Myocyte (in vitro differentiated cells): ENCODE measurements at places on chromosomes 16 and 17. TPM values are rescaled to one million over a fixed set of nuclear protein-coding genes. Genes with fewer than 3 reads are reported as not detected.

Gene FBXO39
- not detected in 2 replicates for total RNA-seq

- DNase-seq = no peak
Observed at GRCh38 chr16:3038256-3038655, 1.5 kb upstream of the BICDL2 start.

Gene LGALS9B
- not detected in 2 replicates for total RNA-seq

Gene GSE1
- total RNA-seq = 37.4 and 51.1 TPM in 2 replicates

Gene AGRP
- total RNA-seq = not detected in 2 replicates

DNA sequence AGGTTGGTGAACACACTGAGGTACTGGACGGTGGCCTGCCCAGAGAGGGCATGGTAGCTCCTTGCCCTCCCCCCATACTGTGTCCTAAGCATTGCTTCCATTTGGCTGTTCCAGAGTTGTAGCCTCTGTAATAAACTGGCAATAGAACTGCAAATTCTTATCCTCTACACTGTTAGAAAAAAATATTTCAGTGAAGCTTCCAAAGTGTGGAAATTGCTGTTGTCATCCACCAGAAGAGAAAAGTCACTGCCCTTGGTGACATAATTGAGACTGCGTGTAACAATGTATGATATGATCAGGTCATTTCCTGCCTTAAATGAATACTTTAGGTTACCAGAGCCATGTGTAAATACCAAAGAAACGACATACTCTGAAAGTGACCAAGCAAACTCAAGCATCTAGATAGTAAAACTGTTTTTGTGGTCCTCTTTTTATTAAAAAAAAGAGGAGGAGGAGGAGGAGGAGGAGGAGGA lies 65.9 kb downstream of the CEP95 start:
- no peak for DNase-seq

Gene SCRN2
- total RNA-seq = 111 and 158 TPM in 2 replicates

Gene NHERF2
- 38.1 and 52.7 TPM in 2 replicates for total RNA-seq

- no peak for DNase-seq
Observed at GRCh38 chr16:58882292-58882691, 148.2 kb upstream of the GOT2 start.

DNA sequence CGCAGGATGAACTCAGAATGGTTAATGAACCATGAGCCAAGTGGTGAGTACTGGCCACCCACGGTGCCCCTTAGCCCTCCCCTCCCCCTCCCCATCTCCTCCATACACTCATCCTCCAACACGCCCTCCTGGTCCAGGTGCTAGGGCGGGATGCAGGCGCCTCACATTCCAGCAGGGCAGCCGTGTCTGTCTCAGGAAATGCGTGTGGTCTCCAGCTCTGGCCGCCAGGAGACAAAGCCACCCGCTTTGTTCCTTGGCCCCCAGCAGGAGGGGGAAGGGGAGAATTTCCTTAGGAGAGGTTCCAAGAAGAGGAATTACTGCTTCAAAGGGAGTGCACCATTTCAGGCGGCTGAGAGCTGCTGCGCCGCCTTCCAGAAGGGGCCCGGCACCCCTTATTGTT lies 29.7 kb upstream of the RMI2 start:
- no peak for DNase-seq

Gene PROCA1
- 1.0 and 1.6 TPM in 2 replicates for total RNA-seq

Gene CCT6B
- total RNA-seq = 5.2 TPM in 2 replicates

Gene CORO1A
- 0.21 and 1.5 TPM in 2 replicates for total RNA-seq

Gene IL17C
- not detected in 2 replicates for total RNA-seq

Gene GFAP
- 0.68 and 2.3 TPM in 2 replicates for total RNA-seq

DNA sequence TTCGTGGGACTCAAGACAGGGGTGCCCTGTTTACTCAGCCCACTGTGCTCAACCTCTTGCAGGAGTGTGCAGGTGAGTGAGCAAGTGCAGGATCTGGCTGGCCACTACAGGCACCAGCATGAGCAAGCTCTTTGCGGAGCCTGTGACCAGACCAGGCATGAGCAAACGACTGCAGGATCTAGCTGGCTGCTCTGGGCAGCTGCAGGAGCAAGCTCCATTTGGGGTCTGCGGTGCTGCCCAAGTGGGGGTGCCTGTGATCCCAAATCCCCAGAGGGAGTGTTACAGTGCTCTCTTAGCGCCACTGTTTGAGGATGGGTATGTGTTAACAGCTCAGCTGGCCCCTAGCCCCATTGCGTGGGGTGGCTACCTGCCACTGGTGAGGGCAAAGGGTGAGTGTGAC lies 2.4 kb downstream of the USP6 start:
- no peak for DNase-seq

DNA sequence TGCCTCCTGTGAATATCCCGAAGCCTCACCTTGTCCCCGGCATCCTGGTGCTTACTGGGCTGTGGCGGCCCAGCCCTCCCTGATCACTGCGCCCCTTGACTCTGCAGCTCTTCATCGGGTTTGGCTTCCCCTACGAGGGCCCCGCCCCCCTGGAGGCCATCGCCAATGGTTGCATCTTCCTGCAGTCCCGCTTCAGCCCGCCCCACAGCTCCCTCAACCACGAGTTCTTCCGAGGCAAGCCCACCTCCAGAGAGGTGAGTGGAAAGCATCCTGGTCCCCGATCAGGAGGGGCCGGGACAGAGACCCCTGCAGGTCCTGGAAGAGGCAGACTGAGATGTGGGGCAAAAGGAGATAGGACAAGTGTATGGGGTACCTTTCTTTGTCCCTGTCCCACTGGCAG lies 72.1 kb downstream of the MGAT5B start:
- no peak for DNase-seq

Gene LRRC59
- 64.2 and 94.5 TPM in 2 replicates for total RNA-seq

DNA sequence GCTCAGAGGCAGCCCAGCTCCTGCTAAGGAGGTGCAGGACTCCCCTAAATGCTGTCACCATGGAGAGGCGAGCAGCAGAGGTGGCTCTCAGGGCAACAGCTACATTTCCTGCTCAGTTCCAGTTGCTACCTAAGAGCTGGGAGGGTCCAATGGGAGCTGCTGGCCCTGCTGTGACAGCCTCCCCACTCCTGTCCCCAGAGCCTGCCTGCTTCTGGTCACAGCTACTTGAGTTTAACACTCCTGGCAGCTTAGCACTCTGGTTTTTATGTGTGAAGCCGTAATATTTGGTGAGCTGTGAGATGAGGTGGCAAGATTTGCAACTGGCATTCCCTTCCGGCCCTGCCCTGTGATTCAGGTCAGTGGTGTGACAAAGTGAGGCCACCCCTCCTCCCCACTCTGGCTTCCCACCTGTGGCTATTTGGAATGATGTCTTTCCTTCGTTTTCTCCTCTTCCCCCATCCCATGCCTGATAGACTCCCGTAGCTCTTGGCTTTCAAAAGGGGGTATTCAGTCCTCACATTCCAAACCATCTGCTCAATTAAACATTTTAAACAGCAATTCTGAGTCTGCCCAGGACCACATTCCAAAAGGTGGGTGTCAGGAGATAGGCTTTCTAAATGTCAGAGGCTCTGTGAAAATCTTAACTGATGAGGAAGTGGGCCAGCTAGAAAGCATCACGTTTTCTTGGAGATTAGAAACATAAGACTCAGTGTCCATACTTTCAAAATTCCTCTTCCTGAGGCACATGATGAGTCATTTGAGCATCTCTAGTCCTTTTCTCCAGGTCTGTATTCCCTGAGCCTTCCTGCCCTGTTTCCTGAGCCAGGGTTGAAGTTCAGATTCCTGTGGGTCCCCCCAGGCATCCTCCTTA lies 42.6 kb upstream of the SKAP1 start:
- DNase-seq = peak; percentile 76

Gene GCGR
- total RNA-seq = not detected in 2 replicates

GRCh38 chr17:68910789-68911431 lies 44.3 kb downstream of the ABCA8 start:
- DNase-seq = peak; percentile 57

Gene PSMC3IP
- 1.2 and 2.3 TPM in 2 replicates for total RNA-seq

- no peak for DNase-seq
Observed at GRCh38 chr16:29994600-29995323, 655 bp downstream of the HIRIP3 start.

DNA sequence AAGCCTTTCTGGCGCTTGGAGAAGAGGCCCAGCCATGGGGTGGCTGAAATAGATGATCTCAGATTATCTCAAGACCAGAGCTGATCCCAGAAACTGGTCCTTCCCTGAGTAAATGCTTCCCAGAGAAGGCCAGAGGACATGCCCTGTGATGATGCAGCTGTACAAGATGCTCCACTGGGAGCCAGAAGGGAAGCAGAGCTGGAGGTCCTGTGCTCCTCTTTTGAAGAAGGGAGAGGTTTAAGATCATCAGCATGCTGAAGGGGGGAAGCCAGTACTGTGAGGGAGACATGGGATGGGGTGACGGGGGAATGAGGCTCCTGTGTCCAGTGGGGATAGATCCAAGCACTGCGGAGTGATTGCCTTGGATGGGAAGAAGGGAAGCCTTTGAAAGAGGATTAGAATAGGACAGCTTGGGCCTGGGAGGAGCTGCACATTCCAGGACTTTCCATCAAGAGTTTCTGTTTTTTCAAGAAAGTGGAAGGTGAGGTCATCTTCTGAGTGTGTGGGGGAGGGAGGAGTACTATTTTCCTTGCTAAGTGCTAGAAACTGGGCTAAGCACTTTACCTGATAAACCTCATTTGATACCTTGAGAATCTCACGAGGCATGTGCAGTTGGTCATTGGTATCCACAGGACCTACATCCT lies 16.4 kb upstream of the ALOX15B start:
- DNase-seq = no peak

Gene CTRL
- 0.42 and 1.3 TPM in 2 replicates for total RNA-seq

Gene RASL10B
- 1.1 and 1.3 TPM in 2 replicates for total RNA-seq

- no peak for DNase-seq
Observed at GRCh38 chr16:23296994-23297393, 5.1 kb upstream of the SCNN1B start.

DNA sequence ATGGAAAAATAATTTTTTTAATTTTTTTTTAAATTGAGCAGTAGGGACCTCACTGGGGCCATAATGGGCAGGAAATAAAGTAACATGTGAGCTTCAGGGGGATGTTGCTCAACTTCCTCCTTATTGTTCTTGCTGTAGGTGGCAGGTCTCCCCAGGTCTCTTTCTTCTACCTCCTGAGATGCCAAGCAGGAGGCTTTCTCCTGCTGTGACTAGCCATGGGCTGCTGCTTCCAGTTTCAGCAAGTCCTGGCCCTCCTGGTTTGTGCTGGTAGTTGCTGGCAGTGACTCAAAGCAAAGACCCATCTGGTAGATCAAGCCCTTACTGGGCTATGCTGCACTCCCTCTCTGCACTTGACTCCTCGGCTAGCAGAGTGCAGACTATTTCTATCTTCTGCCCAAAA lies 2.3 kb downstream of the DPEP2NB start:
- no peak for DNase-seq

GRCh38 chr17:18252160-18252559 lies 6.4 kb downstream of the FLII start:
- no peak for DNase-seq

- DNase-seq = peak; percentile 45
Observed at GRCh38 chr16:69513180-69513966, 52.4 kb upstream of the NFAT5 start.

DNA sequence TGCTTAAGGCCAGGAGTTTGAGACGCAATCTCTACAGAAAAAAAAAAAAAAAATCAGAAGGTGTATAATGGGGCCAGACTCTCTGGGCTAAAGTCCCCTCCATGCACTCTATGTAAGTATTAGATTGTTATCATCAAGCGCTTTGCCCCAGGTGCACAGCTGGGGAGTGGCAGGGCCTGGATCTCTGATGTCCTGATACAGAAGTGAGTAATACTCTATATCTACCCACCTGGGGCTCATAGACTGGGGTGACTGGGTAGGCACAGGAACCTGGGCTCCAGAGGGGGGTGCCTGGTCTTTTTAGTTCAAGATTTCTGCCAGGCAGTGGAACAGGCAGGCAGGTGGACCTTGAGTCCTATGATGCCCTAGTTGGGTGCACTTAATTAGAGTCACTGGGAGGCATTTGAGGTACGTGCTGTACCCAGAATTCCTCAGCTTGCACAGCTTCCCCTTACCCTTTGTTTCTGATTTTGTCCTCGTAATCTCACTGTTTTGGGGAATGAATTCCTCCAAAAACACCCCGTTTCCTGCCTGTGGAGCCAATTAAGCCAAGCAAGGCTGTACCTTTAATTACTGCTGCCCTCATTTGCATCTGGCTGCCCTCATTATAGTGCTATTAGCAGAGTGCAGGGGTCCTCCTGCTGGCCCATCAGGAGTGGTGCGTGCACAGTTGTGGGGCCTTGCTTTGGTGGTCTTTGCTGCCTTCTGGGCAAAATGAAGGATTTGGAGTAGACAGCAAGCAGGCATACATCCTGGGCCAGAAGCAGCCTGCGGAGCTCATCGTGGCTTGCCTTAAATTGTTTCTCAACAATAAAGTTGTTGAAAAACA lies 239.0 kb downstream of the SNX29 start:
- no peak for DNase-seq

GRCh38 chr17:58865301-58865700 lies 109.6 kb downstream of the PPM1E start:
- DNase-seq = no peak

GRCh38 chr17:5580969-5581368 lies 3.3 kb downstream of the NLRP1 start:
- DNase-seq = no peak

- DNase-seq = no peak
Observed at GRCh38 chr17:77735566-77736198, 222.8 kb upstream of the TNRC6C start.

- DNase-seq = peak; percentile 63
Observed at GRCh38 chr16:64131423-64131822, 990.4 kb downstream of the CDH11 start.

- no peak for DNase-seq
Observed at GRCh38 chr17:65345261-65346005, 208.3 kb downstream of the RGS9 start.

Gene CPPED1
- 11.6 and 12.4 TPM in 2 replicates for total RNA-seq

DNA sequence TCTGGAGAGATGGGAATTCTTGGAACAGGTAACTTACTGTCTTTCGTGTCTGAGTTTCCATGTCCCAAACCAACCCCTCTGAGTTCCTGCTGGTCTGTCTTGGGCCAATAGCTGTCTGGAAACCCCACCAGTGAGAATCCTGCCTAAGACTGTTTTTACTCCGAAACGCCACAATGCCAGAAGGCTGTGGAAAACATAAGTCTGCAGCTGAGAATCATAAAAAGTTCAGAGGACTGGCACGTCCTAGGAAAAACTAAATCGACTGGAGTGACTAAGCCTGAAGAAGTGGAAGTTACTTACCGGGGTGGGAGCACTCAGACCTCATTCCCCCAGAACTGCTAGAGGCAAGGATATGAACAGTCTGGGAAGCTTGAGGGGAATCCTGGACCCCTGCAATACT lies 13.3 kb downstream of the LRRC75A start:
- DNase-seq = no peak

Gene FSCN2
- total RNA-seq = 1.5 and 3.0 TPM in 2 replicates

Gene ZNF778
- total RNA-seq = 14.6 and 20.0 TPM in 2 replicates

- no peak for DNase-seq
Observed at GRCh38 chr16:66649167-66649566, 44.7 kb downstream of the CMTM3 start.

DNA sequence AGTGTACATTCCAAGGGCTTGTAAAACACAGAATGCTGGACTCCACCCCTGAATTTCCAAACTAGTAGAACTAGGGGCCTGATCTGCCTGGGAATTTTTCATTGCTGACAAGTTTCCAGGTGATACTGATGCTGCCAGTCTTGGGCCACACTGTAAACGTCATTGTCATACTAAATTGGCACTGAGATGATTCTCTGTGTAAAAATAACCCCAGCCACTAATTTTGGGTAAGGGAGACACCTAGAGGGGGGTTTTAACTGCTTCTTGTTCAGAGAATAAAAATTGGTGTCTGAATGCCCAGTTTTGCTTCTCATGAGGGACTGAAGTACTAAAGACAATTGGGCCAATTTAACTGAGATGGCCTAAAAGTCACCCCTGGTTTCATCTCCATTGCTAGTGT lies 5.0 kb upstream of the CDH13 start:
- peak; percentile 39 for DNase-seq

- DNase-seq = peak; percentile 75
Observed at GRCh38 chr16:78794581-78795250, 695.3 kb downstream of the WWOX start.

- DNase-seq = peak; percentile 81
Observed at GRCh38 chr17:37373530-37374159, 2.1 kb upstream of the C17orf78 start.

Gene FOXO3B
- 6.0 and 8.5 TPM in 2 replicates for total RNA-seq
